ENCODE measurements at places on chromosomes 13 and 19.

DNA sequence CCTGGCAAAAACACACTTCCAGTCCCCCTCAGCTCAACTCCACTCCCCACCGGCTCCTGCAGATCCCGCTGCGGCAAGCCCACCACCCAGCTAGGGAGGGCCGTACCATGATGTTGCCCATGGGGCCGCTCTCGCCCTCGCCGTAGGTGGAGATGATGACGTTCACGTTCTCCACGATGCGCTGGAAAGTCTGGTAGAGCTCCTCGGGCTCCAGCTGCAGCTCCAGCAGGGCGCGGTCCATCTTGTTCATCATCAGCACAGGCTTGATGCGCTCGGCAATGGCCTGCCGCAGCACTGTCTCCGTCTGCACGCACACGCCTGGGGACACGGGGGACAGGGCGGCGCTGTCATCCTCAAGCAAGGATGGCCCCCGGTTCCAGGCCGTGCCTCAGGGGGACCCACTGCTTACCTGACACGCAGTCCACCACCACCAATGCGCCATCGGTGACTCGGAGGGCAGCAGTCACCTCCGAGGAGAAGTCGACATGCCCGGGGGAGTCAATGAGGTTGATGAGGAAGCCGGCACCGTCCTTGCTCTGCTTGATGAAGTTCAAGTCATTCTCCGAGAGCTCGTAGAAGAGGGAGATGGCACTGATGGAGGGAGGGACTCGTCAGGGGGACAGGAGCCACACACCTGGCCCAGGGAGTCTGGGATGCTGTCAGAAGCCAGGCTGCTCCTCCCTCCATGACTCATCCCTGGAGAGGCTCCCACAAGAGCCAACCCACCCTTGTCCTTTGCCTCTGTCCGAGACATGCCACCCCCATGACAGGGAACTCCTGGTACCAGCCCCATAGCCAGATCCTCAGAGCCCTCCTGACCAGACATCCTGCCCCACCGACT is 2.3 kb downstream of the EEF2 start:
- DNase-seq = peak; percentile 55

- DNase-seq = peak; percentile 46
Measured at GRCh38 chr13:20197361-20197834, 4.7 kb upstream of the GJB2 start.

DNA sequence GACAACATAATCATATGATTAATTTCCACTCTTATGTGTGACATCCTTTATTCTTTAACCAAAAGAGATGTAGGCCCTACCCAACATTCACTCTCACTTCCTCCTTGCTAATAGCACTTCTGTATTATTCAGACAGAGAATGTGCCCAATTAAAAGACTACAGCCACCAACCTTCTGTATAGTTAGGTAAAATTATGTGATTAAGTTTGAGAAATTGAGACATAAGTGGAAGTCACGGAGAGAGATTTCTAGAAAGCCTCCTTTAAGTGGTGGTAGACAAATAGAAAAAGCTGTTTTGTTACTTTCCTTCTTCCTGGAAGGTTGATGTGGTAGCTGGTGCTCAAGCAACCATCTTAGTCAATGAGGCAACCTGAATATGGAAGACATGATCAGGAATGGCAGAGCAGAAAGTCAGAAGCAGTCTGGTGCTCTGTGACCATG is 14.8 kb downstream of the EPSTI1 start:
- no peak for DNase-seq

DNA sequence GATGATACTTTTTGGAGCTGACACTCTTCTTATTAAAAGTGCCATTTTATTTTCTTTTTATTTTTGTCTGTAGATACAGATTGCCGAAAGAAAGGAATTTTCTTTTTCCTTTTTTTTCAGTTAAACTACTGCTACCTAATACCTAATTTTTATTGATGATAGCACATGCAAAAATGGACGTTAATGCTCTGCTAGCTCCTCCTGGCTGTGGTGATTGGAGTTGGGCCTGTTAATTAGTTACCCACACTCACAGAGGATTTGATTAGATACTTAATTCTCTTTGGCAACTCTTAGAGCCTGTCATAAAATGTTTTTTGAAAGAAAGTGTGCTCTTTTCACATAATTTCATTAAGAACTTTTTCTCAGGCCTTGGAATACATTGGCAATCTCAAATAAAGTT is 366.8 kb downstream of the DCT start:
- DNase-seq = no peak

GRCh38 chr13:35765366-35765765 is 288.9 kb upstream of the MAB21L1 start:
- no peak for DNase-seq

GRCh38 chr13:101579281-101579802 is 126.9 kb downstream of the ITGBL1 start:
- peak; percentile 75 for DNase-seq
